ENCODE measurements at places on chromosomes 5 and 9. TPM values are rescaled to one million over a fixed set of nuclear protein-coding genes. Genes with fewer than 3 reads are reported as not detected.

Gene SPATA31A3
- total RNA-seq, result not detected

Gene IFNA4
- total RNA-seq, result not detected

Gene CRB2
- not detected for total RNA-seq

Gene P4HA2
- total RNA-seq, result 64.3 TPM

Gene PLAC8L1
- total RNA-seq, result 0.38 TPM

Gene DDX4
- not detected for total RNA-seq

Gene ZFAND5
- 114 TPM for total RNA-seq

Gene SLC45A2
- not detected for total RNA-seq

Gene SAXO1
- not detected for total RNA-seq

Gene HRH2
- 0.09 TPM for total RNA-seq

Gene SPINK13
- total RNA-seq, result not detected

Gene ZBTB34
- total RNA-seq, result 7.7 TPM

Measured in endothelial cell of coronary artery (primary cell).